ENCODE measurements at places on chromosomes 5 and 9. TPM values are rescaled to one million over a fixed set of nuclear protein-coding genes. Genes with fewer than 3 reads are reported as not detected.

GRCh38 chr5:58299256-58299655 is 160.6 kb downstream of the PLK2 start:
- no peak for DNase-seq

The CTSV gene
- 1.3 TPM for total RNA-seq

DNA sequence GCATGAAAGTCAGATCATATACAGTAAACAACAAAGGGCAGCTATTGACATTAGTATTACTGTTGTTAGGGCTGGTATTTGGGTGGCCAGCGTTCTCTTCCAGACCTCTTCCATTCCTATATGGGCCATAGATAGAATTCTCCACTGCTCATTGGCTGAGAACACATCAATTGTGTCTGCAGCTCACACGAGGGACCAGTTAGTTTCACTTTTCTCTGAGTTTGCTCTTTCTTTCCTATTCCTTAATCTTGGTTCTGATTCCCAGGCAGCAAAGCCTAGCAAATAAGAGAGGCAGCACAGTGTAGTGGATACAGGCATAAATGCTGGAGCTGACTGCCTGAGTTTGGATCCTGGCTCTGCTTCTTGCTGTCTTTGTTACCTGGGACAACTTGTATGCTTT is 476.4 kb downstream of the SPOCK1 start:
- peak; percentile 20 for DNase-seq

GRCh38 chr5:124670722-124671184 is 75.7 kb downstream of the ZNF608 start:
- no peak for DNase-seq

DNA sequence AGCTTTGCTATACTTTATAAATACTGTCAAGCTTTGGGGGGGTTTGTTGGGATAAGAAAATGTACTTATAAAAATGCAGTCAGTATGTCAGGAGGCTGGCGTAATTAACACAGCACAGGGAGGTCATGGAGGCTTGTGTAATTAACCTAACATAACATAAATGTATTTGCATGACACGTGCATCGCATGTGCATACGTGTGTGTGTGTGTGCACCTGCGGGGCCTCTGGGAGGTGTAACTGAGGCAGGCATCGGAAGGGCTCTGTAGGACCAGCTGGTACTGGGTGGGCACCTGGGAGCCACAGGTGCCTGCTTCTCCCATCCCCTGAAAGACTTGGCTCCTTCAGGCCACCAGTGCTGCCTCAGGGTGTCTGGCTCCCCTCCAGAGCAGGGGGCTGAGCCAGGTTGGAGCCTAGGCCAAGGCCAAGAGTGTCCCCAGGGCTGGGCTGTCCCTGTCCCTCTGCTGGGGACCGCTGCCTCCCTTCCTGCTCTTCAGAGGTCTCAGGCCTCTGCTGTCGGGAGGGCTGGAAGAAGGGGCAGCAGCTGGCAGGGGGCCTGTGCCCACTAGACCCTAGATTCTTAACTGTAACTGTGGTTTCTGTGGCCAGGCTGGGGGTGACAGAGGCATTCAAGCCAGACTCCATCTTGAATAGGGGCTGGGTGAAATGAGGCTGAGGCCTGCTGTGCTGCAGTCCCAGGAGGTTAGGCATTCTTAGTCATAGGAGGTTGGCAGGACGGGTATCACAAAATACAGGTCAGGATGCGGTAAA is 9.0 kb downstream of the FCN2 start:
- DNase-seq, result no peak

DNA sequence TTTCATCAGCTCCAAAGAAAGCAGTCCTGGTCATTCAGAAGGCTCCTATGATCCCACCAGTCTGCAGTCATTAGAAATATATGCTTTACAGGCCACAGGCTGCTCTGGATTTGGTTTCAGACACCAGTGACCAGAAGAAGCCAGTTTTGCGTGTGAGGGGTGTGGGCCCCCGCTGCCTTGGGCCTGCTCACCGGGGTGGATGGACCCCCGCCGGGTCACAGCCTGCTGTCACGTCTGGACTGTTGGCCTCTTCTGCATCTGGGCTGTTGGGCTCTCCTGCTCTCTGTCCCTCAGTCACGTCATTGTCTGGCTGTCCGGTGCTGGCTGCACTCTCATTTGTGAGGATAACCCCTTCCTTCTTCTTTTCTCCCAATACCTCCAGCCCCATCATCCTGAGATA is 33.1 kb downstream of the NSUN2 start:
- DNase-seq, result no peak

DNA sequence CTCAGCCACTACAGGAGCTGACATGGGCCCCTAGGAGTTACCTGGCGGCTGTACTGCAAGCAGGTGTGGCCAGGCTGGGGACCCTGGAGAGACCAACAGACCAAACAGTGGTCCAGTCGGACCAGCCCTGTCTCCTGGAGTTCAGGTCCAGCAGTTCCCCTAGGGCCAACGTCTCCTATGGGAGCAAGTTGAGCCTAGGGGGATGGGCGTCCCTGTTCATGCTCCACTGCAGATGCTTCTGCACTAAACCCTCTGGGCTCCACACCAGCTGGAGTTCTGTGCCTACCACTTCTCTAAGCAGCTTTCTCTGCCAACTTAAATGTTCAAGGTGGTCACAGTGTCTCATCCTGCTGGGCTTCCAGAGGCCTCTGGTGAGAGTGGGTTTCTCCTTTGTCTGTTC is 20.6 kb upstream of the OMD start:
- DNase-seq, result no peak

DNA sequence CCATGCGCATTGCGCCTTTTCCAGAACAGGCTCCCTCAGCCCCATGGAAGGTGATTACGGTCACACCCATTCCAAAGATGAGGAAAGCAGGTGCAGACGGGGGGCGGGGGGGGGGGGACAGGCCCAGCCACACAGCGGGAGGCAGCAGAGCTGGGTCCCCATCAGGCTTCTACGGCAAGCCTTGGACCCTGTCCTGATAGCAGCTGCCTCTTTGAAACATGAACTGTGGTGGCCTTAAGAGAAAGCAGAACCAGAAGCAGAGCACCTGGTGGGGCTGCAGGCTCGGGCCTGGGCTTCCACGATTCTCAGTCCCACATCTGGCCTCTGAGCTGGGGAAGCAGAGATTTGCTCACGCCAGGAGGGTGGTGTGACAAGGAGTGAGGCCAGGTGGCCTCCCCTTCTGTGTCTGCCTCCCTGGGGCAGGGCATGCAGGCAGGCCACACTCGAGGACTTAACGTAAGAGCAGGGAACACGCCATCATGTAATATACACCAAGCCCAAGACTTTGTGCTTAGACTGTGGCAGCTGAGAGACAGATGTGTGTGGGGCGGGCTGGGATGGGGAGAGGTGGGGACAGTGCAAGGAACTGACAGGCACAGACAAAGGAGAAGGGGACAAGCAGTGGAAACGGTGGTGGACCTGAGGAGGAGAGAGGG is 14.2 kb upstream of the PHYKPL start:
- DNase-seq, result no peak

The C5 gene
- 1.6 TPM for total RNA-seq

- DNase-seq, result no peak
These were observed 3.2 kb upstream of the HSD17B3 start for GRCh38 chr9:96305171-96305570.

- DNase-seq, result no peak
These were observed 677 bp downstream of the MFAP3 start for GRCh38 chr5:154039458-154039829.

Data from endothelial cell of umbilical vein (primary cell).